Stimulated activated CD8-positive, alpha-beta memory T cell treated with anti-CD3 and anti-CD28 coated beads, Interleukin-7, amount 100 ng/mL, for 1 hour (primary cell): ENCODE measurements at places on chromosomes 2 and 18.

GRCh38 chr2:121284463-121285449, at the start of gene TFCP2L1:
Gene TFCP2L1 (minus strand): TSS chr2:121285202. CDS start chr2:121285109, 93 bp downstream.
- no peak for DNase-seq

DNA sequence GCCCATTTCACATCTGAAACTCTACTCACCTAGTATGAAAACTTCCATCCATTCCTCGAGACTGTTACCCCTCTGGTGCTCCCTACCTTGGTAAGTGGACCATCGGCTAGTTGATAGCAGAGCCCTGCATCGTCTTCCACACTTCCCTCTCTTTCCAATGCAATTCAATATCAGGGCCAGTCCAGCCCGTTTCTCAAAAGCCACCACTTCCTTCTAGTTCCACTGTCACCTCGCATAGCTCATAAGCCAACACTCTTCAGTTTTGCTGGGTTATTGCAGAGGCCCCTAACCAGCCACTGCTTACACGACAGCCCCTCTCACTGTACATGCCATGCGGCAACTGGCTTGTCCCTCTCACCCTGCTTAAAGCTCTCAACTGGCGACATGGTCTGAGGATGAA, 10.2 kb upstream of the ZNF407 start:
- DNase-seq: no peak

DNA sequence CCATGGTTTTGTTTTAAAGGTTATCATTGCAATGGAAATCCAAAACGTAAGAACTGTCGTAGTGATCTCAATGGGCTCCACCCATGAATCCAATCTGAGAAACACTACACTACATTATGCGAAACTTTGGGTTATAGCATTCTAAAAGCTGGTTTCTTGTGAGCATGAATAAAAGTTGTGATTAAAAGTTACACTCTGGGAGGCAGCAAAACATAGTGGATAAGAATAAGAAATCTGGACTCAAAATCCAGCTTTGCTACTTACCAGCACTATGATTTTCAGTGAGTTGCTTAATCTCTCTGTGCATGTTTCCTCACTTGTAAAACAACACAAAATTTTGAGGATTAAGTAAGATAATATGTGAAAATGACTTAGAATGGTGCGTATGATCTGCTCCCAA, 25.7 kb upstream of the THOC1 start:
- DNase-seq: no peak

GRCh38 chr2:195575879-195576401, 81.1 kb upstream of the SLC39A10 start:
- no peak for DNase-seq

DNA sequence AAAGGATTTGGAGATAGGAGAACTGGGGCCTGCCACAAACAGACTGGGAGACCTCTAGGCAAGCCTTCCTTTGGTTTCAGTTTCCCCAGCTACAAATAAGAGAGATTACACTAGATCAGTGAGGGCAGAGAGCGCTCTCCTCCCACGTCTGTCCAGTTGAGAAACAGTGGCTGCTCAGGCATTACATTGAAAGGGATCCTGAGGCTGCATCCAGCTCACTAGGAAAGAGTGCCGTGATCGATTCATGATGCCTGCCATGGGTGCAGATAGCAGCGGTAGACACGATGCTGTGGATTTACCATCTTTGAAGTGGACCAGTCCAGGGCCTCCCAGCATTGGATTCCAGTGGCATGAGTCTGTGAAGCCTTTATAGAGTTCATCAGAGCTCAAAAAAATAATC, 62.6 kb downstream of the EN1 start:
- no peak for DNase-seq

- DNase-seq: no peak
Observed at GRCh38 chr2:23637011-23637778, 252.2 kb downstream of the KLHL29 start.

DNA sequence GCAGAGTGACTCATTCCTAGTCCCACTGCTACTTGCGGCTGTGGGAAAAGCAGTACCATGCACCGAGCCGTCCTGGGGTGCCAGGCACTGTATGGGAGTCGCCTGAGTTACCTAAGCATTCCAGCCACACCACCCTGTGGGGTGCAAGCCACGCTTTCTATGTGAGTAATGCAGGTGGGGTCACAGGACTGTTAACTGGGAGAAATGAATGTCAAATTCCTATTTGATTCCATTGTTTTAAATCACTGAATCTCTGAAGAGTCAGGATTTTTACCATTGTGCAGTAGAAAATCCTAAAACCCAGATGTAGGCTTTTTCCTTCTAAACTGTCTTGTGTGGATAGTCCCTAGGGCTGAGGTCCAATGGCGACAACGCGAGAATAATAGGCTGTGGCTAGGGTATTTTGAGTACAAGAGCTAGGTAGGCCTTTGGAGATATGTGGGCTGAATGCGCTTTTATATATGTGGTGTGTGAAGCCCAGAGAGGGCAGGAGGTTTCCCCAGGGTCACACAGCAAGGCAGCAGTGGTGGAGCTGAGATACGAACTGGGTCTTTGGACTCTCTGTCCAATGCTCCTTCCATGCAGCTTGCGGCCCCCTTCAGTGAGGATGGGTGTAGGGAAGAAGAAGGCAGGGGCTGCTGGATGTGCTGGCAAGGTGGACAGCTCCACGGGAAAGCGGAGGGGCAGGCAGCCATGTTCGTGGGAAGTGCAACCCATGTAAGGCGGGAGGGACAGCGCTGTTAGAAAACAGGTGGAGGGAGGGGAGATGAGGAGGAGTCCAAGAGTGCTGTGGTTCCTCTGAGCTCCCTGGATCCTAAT, 83.2 kb downstream of the DDX1 start:
- DNase-seq: no peak

- DNase-seq: no peak
Observed at GRCh38 chr2:15284614-15285013, 276.5 kb downstream of the NBAS start.

GRCh38 chr2:78237704-78238103, 715.5 kb upstream of the LRRTM4 start:
- no peak for DNase-seq

DNA sequence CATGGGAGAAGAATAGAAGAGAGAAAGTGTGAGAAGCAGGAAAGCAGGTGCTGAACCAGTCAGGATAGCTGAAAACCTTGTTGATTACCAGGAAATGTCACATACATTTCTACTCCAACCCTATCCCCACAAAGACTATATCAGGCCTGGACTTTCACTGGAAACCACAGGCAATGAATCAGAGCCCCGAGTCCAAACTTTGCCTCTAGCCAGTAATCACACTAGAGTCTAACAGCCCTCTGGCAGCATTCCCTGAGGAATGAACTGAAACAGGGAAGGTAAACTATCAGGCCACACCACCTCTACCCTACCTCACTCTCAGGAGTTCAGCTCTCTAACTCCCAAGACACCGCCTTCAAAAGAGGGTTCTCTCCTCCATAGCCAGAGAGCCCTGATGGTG, 18.7 kb upstream of the IHH start:
- DNase-seq: no peak

- no peak for DNase-seq
Observed at GRCh38 chr18:38688416-38688815, 1122.8 kb upstream of the CELF4 start.

- DNase-seq: no peak
Observed at GRCh38 chr2:65562890-65563289, 130.5 kb upstream of the SPRED2 start.

GRCh38 chr18:56086786-56087185, 498.8 kb upstream of the TCF4 start:
- no peak for DNase-seq

- no peak for DNase-seq
Observed at GRCh38 chr2:75606761-75607399, 39.7 kb upstream of the MRPL19 start.

DNA sequence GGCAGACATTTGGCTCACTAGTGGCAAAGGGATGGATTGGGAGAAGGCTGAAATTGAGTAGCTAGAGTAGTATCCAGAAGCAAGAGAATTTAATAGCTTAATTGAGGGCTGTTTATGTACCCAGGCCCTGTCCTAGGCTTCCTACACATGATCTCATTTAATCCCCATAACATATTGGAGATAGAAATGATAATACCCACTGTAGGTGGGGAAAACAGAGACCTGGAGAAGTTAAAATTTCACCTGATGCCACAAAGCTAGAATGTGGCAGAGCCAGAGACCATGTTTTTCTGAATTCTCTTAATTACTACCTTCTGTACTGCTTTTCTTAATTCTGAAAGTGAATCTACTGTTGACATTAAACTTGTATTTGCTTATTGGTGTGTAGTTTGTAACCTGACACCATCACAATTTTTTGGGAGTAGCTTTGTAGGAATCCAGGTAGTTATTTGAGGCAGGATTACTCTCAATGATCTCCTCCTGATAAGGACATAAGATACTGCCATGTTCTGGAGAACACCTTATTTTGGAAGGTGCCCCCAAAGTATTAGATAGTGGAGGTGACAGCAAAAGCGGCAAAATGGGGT, 42.2 kb downstream of the RAB10 start:
- no peak for DNase-seq

DNA sequence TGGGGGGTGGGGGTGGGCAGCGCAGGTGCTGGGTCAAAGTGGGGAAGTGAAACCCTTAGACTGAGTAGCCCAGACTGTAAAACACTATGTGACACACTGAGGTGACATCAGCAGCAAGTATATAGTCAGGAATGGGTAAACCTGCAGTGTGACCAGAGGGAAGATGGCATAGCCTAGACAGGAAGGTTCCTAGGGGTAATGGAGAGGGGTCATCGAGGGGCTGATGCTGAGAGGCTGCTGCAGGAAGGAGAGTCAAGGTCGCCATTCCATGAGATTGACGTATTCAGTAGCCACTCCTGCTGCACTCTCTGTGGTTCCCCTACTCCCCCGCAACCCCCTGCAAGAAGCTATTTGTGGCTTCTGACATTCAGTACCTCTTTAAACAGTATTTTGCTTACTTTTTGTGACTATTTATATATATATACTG, 111.7 kb downstream of the CHST9 start:
- no peak for DNase-seq

DNA sequence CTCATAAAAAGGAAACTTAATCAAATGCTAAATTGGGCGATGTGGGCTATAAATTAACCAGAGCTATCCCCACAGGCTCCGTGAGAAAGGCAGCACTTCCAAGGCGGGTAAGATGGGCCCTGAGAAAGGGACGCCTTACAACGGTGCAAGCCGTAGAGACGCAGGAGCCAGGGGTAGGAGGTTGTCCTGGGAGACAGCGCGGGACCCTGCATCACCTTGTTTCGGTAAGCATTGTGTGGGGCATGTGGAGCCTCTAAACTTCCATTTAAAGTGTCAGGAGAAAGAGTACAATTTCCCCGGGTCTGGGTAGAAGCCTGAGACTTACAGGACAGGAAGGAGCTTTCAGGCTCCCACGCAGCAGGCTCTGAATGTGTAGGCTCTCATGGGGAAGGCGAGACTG, 1.2 kb upstream of the PER2 start:
- no peak for DNase-seq

- no peak for DNase-seq
Observed at GRCh38 chr2:109209412-109209811, 80.4 kb downstream of the SH3RF3 start.

DNA sequence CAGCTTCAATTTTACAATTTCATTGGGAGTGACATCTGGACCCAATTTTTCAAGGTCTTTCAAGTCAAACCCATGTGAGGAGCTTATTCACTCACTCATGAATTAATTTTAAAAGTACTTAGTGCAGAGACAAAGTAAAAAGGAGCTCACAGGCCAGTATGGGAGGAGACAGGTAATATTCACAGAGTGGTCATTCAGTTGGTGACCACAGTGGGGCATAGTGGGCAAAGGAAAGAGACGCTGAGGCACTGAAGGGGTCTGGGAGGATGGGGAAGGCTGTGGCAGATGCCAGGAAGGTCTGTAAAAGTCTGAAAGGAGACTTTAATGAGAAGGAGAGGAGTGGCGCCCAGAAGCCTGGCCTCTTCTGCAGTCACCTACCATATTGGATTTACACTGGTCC, 76.0 kb downstream of the CD8B2 start:
- DNase-seq: no peak

DNA sequence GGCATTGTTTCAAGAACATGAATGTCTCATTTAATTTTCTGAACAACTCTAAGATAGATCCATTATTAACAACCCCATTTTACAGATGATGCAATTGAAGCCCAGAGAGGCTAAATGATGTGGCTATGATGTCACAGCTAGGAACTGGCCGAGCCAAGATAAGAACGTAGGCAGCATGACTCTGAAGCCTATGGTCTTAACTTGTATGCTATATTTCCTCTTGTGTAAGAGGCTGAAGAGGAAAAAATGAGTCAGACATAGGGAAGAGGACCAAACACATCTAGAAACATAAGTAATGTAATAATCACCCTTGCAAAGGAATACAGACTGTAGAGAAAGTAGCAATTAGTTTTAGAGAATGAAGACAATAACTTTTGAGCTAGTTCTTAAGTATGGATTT, 416.8 kb downstream of the FIGN start:
- DNase-seq: no peak

DNA sequence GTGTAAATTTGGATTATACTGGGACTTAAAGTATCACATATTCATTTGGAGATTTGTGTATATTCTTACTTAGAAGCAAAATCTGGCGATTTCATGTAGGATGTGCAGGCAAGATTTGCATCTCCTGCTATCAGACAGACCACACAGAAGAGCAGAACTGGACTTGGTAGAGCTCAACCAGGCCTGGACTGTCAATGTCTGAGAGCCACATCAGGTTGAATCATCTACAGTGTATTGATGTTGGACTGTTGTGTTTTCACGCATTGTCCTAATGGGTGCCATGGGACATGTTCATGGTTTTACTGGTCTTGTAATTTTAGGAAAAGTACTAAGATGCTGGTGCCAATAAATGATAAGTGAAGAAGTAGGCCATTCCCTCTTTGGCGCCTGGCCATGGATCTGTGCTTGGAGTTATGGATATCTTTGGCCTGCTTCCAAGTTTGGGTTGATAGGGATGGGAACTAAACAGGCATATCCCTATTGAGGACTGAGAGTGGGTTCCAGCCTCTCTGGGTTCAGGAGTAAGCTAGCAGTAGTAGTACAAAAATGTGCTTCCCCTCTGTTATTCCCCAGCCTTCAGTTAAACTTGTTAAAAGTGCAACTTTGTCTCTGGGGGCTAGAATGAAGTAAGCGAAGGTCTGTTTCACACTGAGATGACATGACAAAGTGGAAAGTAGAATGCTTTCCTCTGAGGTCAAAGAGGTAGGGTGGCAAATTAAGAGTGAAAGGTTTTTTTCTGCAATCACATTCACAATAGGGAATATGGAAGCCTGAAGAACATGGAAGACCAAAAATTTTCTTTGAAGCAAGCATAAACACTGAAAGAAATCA, 49.2 kb upstream of the NEMP2 start:
- DNase-seq: no peak

DNA sequence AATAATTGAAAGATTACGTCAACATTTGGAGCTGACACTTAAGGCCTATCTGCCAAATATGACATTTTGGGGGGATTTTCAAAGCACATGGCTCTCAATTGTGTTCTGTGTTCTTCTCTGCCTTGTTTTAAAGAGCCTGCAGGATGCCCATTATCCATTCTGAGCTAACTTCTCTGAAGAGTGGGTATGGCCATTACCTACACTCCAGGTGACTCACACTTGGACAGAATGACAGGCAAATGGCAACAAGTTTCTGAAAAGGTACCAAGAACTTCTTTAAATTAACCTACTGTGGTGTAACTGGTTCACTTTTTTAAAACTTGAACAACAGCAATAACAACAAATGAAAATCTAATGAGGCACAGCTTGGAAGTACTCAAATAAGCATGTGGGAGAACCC, 834.9 kb upstream of the SLC39A10 start:
- no peak for DNase-seq

GRCh38 chr2:65501074-65501473, 68.7 kb upstream of the SPRED2 start:
- DNase-seq: no peak
